ENCODE measurements at places on chromosomes 13 and 19.

- no peak for DNase-seq
Measured at GRCh38 chr13:58633226-58633625, 1001.7 kb downstream of the PCDH17 start.

DNA sequence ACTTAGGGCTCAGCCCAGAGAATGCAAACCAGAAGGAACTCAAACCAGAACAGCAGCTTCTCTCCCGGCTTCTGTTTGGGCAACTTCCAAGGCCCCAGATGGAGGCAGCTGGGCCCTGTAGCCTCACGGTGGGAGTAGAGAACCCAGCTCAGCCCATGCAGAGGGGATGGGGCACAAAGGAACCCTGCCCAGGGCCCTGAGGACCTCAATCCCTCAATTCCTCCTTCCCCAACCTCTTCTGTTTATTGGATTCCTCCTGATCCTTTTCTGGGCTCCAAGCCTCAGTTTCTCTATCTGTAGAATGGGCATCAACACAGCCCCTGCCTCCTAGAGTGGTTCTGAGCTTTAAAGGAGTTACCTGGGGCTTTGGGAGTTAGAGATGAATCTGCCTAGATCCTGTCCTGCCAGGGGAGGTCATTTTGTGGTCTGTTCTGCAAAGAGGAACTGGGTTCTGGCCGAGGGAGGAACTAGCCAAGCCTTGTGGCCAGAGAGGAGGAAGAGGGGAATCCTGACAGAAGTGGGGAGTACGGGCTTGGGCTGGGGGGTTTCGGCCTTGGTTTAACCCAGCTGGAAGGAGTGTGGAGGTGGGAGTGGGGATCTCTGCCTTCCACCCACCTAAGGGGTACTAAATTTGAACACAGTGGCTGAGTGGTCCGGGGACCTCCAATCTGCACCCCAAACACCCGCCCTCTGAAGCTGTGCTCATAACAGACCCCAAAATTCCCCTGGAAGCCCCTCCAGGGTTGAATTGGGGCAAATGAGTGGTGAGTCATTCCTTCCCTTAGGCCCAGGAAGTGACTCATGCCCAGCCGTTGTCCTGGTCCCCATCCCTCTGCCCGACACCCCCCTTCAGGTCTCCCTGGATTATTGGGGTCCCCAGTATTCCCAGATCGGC, 2.7 kb downstream of the ADGRE5 start:
- DNase-seq, result no peak

GRCh38 chr13:78193846-78194245, 275.2 kb upstream of the EDNRB start:
- DNase-seq, result no peak

DNA sequence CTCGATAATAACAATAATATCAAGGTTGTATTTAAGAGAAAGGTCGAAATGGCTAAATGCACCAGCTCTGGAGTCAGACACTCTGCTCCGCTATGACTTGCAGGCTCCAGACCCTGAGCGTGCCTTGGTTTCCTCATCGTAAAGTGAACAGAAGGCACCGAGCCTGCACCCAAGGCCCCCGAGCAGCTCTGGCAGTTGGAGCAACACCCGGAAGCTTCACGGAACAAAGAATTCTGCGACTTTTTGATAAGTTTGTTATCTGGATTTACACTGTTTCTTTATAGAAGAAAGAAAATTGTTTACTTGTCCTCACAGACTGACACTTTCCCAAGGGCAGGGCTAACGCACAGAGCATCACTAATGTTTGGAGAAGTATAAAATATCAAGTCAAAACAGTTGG, 4.4 kb downstream of the GRTP1 start:
- no peak for DNase-seq

DNA sequence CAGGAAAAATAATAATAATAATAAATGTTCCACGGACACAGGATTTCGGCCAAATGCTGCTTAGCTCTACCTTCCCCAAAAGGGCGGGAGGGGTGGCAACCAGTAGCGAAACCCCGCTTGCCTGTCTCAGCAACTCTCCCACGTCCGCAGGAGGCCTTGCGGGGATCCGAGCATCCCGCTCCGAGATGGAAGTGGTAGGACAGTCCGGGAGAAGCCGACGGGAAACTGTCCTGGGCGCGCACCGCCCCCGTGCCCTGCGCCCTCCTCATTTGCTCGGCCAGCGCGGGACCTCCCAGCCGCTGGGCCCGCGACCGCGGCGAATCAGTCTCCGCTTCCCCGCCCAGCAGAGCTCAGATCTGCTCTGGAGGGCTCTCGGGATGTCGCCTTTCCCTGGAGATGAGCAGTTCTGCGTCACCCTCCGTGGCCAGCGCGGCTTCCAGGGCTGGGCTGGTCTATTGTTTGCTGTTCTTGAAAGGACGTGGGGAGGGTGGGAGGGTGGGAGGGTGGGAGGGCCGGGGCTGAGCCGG, 48.9 kb upstream of the PABPC3 start:
- DNase-seq, result peak; percentile 20

GRCh38 chr19:46042252-46042883, 1.6 kb upstream of the IGFL4 start:
- DNase-seq, result no peak

GRCh38 chr19:10305139-10305806, 4.3 kb downstream of the ZGLP1 start:
- no peak for DNase-seq

Measured in NCI-H510A (cell line).